ENCODE measurements at places on chromosomes 4 and X. TPM values are rescaled to one million over a fixed set of nuclear protein-coding genes. Genes with fewer than 3 reads are reported as not detected.

DNA sequence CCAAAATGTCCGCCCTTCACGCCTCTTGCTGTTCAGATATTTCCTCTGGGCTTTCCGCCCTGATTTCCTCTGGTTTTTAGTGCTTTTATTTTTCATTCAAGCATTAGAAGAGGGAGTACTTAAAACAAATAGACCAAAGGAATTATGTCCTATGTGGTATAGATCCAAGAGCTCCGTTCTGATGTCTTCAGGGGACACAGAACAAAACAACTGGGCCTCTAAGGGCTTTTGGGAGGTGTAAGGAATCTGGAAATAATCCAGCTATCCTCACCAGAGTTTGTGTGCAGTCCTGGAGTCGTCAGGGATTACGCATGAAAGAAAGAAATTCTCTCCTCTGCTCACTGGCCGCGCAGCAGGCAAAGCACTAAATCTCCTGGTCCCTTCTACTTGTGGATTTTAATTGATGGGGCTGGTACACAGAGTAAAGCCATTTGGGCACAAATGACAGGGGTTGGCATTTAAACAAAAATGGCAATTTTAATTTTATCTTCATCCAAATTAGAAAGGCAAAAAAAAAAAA is 999.2 kb downstream of the ADGRL3 start:
- no peak for DNase-seq

DNA sequence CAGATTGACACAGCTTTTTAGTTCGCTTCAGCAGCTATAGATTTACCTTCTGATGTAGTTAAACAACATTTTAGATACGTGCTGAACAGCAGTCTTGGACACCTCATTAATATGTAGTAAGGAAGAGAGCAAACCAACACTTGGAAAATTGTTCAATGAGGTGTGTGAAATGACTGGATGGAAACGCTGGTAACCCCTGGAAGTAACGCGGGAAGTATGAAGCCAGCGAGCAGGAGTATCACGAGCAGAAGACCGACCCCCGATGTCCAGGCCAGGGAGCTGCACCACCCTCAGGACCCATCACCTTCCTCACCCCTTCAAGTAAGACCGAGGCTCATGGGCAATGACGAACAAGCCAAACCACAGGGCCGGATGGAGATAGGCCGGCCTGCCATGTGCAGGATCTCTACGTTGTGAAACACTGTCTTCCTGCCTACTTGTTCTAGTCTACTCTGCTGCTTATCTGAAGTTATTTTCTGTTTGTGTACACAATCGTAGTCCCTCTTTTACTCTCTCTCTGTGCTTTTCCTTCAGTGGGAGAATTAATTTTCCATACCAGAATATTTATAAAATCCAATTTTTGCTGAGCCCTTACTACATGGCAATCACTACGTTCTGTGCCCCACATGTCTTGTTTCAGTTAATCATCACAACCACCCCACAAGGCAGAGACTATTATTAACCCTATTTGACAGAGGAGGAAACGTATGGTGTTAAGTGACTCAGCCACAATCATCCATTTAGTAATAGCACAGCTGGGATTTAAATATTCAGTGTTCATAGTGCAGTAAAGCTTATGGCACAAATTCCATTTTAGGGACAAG is 221.7 kb downstream of the APBB2 start:
- peak; percentile 16 for DNase-seq

DNA sequence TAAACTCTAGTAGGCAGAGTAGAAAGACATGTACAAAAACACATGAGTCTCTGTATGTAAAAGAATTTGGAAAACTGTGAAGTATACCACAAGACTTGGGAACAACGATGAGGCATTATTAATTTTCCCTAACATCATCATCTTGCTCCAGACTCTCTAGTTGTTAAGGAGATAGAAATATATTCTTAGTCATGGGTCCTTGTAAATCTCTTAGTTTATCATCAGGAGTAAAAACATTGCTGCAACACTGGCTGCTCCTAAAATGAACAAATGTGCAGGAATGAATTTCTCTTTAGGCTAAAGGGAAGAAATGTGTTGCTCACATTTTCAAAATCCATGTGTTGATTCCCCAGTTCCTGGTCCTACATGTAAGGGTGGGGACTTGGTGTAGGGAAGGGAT is 384.6 kb downstream of the STIM2 start:
- no peak for DNase-seq

The TEC gene
- total RNA-seq: 3.7 TPM

DNA sequence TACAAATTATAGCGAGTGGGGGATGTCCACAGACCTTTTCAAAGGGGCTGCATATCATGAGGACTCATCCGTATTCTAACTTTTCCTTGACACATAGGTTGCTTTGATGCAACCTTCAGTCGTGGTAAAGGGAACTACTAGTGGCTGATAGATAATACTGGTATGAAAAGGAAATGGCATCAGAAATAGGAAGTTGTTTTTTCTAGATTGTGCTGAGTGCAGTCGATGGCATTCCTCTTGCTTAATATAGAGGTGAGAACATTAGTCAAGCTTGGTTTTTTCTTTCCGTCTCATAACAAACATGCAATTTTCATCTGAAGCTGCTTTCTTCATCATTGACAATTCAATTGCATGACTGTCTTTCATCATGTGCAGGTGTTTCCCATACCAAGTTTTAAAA is 16.6 kb downstream of the ENPEP start:
- no peak for DNase-seq

GRCh38 chr4:148166132-148166591 is 276.1 kb downstream of the NR3C2 start:
- DNase-seq: no peak
